ENCODE measurements at places on chromosomes 5 and 9. TPM values are rescaled to one million over a fixed set of nuclear protein-coding genes. Genes with fewer than 3 reads are reported as not detected.

DNA sequence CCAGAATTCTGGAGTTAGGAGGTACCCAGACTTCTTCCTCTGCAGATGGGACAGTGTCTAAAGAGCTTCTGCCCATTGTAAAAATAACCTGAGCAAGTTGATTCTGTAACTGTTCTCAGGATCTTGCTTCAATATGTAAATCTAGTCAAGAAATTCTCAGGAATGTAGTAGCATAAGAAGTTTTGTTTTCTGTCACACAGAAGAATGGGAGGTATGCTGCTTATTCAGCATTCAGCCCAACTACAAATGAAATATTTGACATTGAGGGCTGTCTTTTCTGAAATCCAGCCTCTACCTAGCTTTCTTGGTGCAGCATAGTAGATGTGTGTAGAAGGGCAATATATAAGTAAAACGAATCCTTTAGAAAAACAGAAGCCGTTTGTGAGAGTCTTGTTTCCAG lies 13.8 kb downstream of the MACIR start:
- no peak for DNase-seq

DNA sequence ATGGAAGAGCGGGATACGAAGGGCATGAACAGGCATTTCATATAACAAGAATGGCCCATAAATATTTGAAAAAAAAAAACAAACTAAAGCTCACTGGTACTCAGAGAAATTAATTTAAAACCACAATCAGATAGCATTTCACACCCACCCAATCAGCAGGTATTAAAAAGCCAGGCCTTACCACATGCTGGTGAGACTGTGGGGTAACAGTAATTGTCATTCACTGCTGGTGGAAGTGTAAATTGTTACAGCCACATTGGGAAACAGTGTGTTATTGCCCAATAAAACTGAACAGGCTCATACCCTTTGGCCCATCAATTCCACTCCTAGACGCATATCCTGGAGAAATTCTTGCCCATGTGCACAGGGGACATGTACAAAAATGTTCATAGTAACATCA lies 66.0 kb downstream of the PLAC8L1 start:
- DNase-seq = no peak

DNA sequence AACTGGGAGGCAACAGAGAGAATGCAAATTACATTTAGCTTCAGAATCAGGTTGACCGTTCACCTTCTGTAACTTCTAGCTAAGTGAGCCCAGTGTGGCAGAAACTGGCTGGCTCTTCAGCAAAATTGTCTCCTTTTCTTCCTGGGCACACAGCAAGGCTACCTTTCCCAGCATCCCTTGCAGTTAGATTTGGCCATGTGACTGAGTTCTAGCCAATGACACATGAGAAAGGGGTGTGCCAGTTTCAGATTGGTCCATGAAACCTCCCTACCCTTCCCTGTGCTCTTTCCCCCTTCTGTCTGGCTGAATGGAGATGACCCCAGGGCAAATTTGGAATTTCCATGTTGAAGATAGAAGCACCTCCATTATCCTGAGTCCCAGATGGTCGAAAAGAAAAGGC lies 72.5 kb upstream of the SMIM23 start:
- DNase-seq = no peak

ZBED3 gene
- total RNA-seq = 3.3 TPM

DNA sequence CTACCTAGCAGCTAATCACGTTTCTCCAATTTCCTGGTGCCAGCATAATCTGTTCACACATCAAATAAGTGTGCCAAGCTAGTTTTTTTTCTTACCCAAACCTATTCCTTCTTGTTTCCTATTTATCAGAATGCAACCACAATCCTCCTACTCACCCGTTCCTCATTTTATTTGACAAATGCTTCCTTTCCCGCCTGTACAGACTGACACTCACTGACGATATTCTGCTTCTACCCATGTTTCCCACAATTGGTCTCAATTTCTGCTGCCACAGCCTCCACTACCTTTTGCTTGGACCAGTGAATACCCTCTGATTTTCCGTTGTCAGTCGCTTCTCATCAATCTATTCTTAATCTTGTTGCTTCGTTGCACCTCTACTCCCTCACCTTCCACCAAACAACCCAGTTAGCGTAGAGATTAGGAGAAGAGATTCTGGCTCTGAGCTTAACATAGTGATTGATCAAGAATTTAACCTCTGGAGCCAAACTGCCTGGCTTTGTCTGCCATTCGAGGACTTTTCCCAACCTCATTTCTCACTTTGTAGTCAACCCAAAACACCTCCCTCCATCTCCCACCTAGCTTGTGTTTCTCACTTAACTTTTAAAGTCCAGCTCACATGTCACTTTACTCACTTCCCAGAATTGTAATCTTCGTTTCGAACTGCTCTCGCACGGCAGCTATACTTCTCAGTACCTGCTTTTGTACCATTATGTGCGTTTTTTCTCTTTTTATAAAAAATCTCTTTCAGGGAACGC lies 729 bp upstream of the TMEM38B start:
- DNase-seq = no peak

DNA sequence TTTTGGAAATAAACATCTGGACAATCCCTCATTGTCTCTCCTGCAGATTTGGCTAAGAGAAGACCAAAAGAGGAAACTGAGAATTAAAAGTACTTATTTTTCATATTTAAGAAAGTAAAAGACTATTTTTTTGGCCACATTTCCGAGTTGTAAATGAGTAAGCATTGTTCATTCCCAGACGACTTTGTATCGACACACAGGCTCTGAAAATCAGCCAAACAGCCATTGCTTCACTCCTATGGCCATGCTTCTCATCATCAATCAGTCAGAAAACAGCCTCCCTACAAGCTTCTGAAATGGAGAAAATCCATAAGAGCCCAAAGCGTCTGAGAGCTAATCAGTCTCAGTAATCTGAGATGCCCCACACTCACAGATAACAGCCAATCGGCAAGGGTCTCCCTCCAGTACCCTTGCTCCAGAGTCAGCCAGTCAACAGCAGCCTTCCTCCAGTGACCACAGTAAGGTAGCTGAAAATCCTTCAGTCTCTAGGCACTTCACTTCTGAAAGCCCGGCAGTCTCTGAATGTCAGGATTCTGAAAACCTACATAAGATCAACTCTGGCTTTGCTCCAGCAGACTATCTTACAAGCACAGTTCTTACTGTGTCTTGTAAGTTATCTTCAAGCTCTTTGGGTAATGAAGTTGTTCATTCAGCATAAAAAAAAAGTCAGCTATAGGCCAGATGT lies 30.9 kb downstream of the CDO1 start:
- no peak for DNase-seq

TMEM245 gene
- total RNA-seq = 19.0 TPM

DNA sequence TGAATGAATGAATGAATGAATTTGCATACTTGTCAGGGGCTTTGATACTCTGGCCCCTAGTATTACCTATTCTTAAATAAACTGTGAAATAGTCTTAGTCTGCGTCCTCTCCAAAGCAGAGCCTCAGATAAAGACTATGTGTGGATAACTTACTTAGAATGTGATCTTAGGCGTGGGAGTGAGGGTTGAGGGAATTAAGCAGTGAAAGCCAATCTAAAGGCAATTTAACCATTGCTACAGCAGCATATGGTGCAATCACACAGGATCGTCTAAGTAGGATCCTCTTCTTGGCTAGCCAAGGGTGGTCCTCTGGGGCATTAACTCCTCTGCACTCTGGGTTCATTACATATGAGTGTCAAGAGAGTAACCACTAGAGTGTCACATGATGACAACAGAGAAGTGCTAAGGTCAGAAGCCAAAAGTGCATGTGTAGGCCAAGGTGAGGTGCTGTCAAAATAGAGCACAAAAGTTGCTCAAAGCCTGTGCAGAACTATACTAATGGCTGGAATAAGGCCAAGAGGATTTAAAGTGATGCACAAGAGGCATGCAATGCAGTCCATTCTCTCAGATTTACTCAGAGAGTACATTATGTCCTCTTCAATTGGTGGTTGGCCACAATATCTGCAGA lies 274.4 kb upstream of the SEMA6A start:
- no peak for DNase-seq

DNA sequence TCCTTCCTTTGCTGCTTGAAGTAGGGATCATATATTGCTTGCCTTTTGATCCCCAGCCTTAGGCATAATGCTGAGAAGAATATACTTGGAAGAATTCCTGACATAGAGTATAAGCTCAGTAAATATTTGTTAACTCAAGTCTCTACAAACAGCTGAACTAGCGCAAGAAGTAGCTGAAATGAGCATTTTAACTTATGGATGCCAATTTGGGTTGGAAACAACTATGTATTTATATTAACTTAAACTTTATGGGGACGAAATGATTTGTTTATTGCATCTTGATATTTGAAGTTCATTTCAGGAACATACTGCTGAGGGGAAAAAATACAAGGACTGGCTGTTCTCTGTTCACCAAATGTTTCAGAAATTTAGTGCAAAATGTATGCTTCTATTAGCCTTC lies 258.7 kb downstream of the CDH12 start:
- DNase-seq = no peak

DNA sequence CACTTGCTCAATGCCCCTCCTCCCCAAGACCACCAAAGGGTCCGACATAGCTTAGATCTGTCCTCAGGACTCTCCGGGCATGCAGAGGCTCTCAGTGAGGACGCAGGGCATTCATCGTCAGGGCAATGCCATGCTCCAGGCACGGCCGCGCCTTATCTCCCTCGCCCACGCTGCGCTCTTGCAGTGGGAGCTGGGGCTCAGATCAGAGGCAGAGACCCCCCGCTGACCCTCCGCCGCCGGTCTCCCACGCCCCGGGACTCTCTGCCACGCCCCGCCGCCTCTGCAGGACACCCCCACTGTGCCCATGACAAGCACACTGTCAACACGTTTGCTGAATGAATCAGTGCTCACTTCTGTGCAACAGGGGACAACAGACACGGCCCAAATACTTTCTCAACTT lies 140.7 kb downstream of the ADAMTS2 start:
- no peak for DNase-seq

Measured in activated T-cell treated with anti-CD3 and anti-CD28 coated beads, Interleukin-2, amount 50 U/mL, for 4 hours (primary cell).